Head of caudate nucleus (tissue), 42 donors: ENCODE measurements at places on chromosomes 6 and 20.

DNA sequence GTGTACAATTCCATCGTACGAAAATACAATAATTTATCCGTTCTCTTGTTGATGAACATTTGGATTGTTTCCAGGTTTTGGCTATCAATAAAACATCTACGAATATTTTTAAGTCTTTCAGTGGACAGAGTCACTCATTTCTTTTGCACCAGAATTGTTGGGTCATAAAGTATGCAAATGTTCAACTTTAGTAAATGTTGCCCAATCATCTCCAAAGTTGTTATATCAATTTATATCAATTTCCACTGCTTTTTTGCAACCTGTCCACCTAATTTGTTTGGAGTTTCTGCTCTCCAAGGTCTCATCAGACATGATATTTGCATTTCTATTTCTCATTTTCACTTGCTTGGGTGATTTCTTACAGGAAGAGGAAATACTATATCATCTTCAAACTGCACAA is 10.5 kb downstream of the TMEM239 start:
- no peak for DNase-seq

- DNase-seq = no peak
Observed at GRCh38 chr20:14431568-14431967, 94.2 kb upstream of the FLRT3 start.

GRCh38 chr20:46772901-46773300 is 63.5 kb downstream of the SLC2A10 start:
- DNase-seq = no peak

- no peak for DNase-seq
Observed at GRCh38 chr20:51955756-51956155, 153.4 kb upstream of the SALL4 start.

GRCh38 chr20:46974669-46975434 is 80.2 kb downstream of the EYA2 start:
- DNase-seq = no peak

GRCh38 chr20:37627060-37627766 is 66.6 kb upstream of the CTNNBL1 start:
- peak; percentile 3 for DNase-seq

GRCh38 chr6:34993213-34993612 is 104.2 kb downstream of the ANKS1A start:
- DNase-seq = no peak

DNA sequence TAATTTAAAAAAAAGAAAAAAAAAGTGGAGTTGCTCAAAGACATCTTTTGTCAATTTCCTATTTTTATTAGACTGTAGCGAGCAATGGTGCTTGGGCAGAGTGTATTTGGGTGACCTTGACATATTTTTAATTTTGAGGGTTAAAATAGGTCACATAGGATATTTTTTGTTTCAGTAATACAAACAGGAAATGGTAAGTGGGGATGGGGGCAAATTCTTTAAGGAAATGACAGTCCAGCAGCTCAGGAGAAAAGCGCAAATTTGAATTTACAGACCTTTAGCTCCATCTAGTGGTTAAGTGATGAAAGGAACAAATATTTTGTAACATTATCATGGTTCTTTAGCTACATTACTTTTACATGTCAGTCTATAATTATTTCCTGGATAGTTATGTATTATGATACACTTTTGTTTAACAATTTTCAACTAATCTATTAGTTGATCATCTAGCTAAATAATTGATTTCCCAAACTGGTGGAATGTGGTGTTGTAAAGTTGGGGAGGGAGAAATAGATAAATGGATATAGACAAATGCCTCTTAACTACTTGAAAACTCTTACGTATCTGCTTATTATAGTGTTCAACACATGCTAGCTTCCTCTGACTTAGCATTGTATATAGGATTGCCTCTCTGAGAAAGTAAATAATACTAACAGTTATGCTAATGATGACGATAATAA is 10.0 kb downstream of the CITED2 start:
- DNase-seq = no peak

GRCh38 chr6:5422321-5422915 is 161.1 kb downstream of the FARS2 start:
- peak; percentile 37 for DNase-seq

- DNase-seq = peak; percentile 64
Observed at GRCh38 chr6:40308533-40309306, 278.4 kb downstream of the LRFN2 start.

DNA sequence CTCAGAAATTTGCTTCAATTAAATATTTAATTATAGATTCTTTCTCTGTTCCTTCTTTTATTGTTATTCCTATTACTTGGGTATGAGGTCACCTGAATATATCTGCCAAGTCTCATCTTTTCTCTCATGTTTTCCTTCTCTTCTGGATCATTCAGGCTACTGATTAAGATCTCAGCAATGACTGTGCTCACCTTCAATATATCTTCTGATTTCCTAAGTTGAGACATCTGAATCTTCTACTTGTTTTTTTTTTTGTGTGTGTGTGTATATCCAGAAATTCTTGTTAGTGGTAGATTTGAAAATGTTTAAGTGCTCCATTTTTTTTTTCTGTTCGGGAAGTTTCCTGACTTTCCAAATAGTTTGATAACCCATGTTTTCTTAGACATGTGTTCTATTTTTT is 108.0 kb downstream of the ADGRB3 start:
- no peak for DNase-seq

GRCh38 chr6:73803562-73804241 is 107.7 kb downstream of the CD109 start:
- DNase-seq = peak; percentile 17

DNA sequence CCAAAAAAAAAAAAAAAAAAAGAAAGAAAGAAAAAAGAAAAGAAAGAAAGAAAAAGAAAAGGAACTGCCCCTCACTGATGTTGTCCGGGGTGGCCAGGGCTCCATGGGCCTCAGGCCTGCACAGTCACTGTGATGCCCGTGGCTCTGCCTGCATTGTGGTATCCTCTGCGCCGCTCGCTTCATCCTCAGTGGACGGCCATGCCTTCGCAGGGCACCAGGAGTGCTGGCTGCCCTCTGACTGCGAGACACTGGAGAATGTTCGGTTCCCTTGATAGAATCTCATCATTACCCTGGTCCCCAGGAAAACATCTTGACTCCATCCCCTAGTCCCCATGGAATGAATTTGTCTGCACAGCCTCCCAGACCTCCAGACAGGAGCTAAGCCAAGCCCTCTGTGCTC is 61.7 kb downstream of the TMEM242 start:
- DNase-seq = no peak

GRCh38 chr20:21559305-21559704 is 45.4 kb upstream of the NKX2-2 start:
- no peak for DNase-seq

DNA sequence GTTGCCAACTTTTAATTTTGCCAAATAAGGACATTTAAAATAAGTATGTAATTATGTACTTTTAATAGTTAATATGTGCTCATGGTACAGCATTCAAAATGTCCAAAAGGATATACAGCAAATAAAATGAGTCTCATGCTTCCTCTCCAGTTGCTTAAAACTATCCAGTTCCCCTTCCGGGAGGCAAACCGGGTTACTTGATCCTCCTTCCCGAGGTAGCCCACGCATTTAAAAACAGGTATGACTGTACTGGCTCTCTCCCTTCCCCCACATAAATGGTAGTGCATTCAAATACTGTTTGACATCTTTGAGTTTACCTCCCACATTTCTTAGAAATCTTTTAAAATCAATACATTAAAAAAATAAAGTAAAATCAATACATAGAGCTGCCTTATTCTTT is 66.4 kb downstream of the PHF20 start:
- DNase-seq = no peak

GRCh38 chr6:44487002-44487401 is 99.5 kb downstream of the CDC5L start:
- DNase-seq = no peak

DNA sequence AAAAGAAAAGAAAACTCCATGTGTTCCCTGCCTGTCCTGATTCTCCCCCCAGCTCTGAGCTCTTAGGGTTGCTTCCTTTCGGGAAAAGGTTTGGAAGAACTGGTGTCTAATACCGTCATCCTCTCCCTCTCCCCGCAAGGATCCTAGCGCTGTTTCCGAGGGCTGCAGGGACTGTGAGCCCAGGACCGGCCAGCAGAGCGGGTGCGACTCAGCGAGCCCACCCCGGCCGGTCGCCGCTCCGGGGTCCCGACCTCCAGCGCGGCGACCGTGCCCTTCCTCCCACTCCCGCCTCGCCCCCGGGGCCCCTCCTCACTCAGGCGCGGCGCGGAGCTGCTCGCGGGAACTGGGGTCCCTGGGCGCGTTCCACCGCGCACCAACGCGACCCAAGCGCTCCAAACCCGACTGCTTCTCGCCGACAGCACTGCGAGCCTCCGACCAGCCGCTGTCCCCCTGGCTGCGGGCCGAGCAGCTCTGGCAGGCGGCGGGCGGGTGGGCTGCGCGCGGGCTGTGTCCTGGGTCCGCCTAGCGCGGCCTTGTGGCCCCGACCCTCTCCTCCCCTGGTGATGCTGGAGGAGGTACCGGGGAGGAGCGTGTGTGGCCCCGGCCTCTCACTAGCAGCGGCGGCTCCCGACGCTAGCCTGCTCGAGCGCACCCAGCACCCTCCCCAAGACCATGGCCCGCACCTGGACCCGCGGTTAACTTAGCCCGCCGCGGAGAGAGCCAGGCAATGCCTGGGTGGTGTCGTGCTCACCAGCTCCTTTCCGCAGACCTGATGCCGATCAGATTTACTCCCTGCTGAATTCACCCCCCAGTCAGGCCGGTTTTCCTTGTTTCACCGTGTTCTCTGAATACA is at the start of gene PLA2G7:
Gene PLA2G7 (minus strand): TSS at position 509 of the 853 bp plus-strand sequence. CDS start 12,484 bp downstream, outside the sequence.
- peak; percentile 44 for DNase-seq

GRCh38 chr6:106546261-106546690 is 83.0 kb downstream of the RTN4IP1 start:
- no peak for DNase-seq

DNA sequence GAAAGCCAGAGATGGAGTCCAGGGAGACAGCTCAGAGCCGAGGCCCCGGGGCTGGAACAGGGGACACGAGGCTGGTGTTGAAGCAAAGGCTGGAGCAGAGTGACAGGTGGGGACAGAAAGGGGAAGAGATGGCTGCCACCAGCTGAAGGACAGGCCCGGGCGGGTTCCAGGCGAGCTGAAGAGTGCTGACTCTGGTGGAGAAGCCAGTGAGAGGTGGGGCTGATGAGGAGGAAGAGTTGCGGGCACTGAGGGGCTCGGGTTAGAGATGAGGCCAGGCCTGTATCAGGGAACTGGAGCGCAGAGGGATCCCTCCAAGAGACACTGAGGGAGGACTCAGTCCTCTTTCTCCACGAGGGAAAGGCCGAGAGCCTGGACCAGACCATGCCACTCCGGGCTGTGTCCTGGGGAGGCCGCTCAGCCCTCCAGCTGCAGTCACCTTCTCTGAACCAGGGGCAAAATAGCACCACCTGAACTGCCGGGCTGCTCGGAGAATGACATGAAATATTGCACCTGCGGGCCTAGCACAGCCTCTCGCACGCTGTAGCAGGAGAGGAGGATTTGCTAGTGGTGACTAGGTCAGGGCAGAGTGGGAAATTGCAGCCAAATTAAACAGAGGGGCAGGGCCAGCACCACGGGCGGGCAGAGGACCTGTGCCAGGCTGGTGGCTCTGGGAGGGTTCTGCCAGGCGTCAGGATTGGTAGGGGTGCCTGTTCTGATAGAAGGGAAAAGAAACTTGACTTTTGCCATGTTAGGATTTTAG is 175.9 kb downstream of the ZDHHC14 start:
- DNase-seq = no peak

DNA sequence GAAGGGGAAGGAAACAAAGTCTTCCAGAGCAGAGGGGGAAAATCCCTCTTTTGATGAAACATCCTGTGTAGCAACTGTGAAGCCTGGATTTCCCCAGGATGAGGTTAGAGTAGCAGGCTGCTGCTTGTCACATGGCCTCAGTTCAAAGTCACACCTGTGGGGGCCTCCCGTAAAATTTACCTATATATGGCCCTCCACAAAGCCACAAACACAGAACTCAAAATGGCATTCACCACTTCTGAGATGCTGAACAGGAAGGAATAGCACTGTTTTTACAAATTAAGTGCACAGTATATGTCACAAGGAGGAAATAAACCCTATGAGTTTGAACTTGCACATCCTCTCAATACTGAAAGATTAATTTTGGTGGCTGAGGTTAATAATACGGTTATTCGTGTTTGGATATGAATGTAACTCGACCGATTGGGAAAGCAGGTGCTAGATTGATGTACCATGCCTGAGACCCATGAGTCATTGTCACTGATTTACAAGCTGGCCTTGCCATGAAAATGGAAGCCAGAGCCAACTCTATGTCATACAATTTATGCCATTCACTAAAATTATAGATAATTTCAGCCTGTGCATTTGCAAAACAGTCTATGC is 70.6 kb downstream of the SGK1 start:
- DNase-seq = no peak

DNA sequence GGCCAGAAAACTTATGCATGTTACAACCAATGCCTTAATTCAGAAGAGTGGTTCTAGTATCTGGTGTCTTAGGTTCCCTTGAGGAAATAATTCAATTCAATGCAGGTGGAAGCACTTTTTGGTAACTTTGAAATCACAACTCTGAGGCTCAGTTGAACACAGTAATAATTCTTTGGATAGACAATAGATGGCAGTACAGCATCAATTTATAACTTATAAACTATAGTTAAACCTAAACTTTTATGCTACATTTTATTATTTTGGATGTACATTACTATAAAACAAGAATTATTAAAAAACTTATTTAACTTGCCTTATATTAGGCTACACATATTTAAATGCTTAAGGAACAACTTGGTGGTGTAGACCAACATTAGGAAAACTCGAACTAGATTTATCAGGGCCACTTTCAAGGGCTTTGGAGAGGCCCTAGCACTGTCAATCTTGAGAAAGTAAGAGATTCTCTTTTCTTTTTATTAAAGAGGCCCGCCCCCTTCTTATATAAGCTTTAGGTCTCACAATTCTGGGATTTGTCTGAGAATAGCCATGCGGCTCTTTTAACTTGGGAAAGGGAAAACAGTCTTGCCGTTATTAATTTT is 85.9 kb downstream of the CRYBG1 start:
- DNase-seq = no peak

GRCh38 chr6:119034827-119035458 is 43.5 kb downstream of the FAM184A start:
- no peak for DNase-seq

- peak; percentile 89 for DNase-seq
Observed at GRCh38 chr6:139374357-139375225, at the start of gene CITED2. Gene CITED2, minus strand, starts transcription at chr6:139374648. Its CDS starts 704 bp downstream, at chr6:139373944.

DNA sequence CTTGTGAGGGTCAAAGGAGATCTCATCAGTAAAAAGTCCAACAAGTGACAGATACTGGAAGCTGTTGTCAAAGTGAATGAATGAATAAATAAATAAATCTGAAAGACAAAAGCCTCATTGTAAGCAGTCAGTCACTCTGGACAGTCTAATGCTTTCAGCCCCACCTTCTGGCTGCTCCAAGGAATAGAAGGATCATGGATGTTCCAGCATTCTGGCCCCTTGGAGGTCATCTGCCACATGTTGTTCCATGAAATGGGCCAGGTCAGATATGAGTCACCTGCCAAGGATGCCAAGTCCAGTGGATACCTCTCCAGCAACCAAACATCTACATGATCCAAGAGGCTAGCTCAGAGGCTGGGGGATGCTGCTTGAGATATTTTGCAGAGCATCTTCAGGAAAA is 185.6 kb downstream of the BMP7 start:
- no peak for DNase-seq

DNA sequence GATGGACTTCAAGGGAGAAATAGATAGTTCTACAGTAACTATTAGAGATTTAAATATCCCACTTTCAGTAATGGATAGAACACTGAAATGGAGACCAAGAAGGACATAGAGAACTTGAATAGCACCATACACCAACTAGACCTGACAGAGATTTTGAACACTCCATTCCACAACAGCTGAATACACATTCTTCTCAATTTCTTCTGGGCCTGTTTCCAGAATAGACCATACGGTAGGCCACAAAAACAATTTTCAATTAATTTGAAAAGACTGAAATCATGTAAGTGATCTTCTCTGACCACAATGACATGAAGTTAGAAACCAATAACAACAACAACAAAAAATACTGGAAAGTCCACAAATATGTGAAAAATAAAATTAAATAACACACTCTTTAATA is 979.1 kb upstream of the FLRT3 start:
- DNase-seq = no peak
